ENCODE measurements at places on chromosomes 7 and 10.
A peak's percentile ranks its signal among the peaks of the same experiment; 100 is the strongest.

DNA sequence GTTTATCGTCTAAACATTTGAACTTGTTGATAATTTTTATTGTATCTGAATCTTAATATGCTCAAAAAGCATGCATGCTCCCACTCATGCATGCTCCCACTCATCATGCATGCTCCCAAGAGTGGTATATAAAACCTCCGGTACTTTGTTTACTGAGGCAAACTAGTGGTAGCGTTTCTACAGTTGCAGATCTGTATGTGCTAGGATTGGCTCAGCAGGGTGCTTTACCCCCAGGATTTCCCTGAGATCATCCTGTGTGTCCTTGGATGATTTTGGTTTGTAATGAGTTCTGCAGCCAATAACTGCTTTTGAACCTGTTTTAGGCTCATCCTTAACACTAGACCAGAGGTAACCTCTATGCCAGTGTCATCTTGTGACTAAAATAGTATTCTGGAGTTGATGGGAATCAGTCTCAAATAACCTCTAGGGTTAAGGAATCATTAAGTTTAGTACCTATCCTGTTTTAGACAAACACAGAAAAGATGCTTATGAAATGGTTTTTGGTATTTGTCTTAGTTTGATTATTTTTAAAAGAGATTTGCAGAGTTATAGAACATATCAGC is 40.4 kb downstream of the PHTF2 start:
- H3K4me1 ChIP-seq: no peaks in the 10 kb centered on the region
- H3K27ac ChIP-seq: no peak overlapping the region
- no peak overlapping the region for H3K4me3 ChIP-seq
- H3K36me3 ChIP-seq: no peaks in the 10 kb centered on the region
- no peaks in the 10 kb centered on the region for H3K27me3 ChIP-seq

DNA sequence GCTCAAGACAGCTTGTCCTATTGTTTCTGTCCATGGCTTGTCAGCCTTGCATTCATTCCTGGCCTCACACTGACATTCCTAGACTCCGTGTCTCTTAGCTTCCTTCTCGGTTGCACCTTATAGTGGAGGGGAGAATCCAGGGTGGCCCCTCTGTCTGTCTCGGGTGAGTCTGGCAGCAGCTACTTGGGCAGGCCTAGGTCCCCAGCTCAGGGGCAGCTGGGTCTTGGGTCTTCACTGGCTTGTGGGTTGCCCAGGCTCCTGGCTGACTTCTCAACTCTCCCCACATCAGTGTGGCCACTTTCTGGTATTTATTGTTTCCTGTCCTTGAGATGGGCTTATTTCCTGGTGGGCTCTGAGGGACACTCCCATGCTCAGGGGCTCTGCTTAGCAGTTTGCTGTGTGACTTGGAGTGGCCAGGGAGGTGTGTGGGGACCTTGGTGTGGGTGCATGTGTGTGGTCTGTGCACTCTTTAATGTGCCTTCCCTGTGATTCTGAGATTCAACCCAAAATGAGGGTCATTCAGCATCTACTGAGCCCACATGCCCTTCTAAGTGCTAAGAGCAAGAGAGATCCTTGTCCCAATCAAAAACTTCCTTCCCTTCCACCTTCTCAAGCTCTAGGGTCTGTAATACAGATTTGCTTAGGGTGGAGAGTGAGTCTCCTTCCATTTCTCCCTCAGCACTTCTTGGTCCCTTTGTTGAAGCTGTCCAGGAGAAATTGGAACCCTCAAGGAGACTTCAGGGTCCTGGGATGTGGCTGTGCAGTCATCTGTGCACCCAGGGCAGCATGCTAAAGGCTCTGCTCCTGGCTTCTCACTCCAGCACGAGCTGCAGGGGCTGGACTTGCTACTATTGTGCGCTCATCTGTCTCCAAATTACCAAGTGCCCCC is 20.1 kb downstream of the UPP1 start:
- H3K27ac ChIP-seq: no peak overlapping the region
- peaks cover 15% of the 10 kb centered on the region for H3K36me3 ChIP-seq
- H3K27me3 ChIP-seq: no peaks in the 10 kb centered on the region

DNA sequence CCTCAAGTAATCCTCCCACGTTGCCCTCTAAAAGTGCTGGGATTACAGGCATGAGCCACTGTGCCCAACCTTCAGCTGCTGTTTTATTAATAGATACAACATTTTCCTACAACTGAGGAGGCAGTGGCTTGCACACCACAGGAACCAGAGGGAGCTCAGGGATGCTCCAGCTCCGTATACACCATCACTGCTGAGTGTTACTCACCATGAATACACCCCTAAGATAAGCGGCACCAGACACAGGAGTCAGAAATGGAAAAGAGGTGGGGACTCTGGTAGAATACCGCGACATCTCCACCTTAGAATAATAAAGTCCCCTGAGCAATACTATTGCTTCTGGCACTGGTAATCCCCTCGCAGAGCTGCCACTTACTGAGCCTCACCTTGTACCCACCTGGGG is 68.7 kb upstream of the PDLIM1 start:
- no peaks in the 10 kb centered on the region for H3K4me1 ChIP-seq
- H3K36me3 ChIP-seq: 0 out of 2 replicates have a peak, but pooled peaks cover 3% of the 10 kb centered on the region
- 0 out of 2 replicates have a peak overlapping the region, but pooled peaks have one; percentile 68 for H3K27ac ChIP-seq
- H3K27me3 ChIP-seq: no peaks in the 10 kb centered on the region
- DNase-seq: no peak

GRCh38 chr10:133401500-133401899 is 7.5 kb downstream of the MTG1 start:
- no peak overlapping the region for H3K27ac ChIP-seq
- no peaks in the 10 kb centered on the region for H3K4me1 ChIP-seq
- H3K4me3 ChIP-seq: no peak overlapping the region

GRCh38 chr7:5143935-5144903 is 45.8 kb upstream of the WIPI2 start:
- H3K4me3 ChIP-seq: no peak overlapping the region
- H3K4me1 ChIP-seq: no peaks in the 10 kb centered on the region
- H3K36me3 ChIP-seq: no peaks in the 10 kb centered on the region
- H3K27me3 ChIP-seq: no peaks in the 10 kb centered on the region

DNA sequence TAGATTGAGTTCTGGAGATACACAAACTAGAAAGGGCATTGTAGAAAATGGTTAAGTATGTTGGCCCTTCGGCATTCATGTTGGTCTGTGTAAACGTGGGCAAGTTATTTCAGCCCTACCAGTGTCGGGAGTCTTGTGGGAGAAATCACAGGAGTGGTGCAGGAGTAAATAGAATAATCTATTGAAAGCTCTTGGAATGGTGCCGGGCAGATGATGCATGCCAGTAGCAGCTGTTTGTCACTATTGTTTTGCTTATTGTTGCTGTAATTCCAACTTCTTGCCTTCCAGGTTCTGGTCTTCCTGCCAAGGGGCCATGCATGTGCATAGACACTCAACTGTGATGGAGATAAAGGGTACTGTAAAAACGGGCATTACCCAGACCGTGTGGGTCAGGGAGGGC is 259.4 kb downstream of the CAMK1D start:
- H3K36me3 ChIP-seq: no peaks in the 10 kb centered on the region
- H3K4me3 ChIP-seq: no peak overlapping the region
- no peaks in the 10 kb centered on the region for H3K27me3 ChIP-seq
- DNase-seq: no peak
